ENCODE measurements at places on chromosomes 6 and 20.

DNA sequence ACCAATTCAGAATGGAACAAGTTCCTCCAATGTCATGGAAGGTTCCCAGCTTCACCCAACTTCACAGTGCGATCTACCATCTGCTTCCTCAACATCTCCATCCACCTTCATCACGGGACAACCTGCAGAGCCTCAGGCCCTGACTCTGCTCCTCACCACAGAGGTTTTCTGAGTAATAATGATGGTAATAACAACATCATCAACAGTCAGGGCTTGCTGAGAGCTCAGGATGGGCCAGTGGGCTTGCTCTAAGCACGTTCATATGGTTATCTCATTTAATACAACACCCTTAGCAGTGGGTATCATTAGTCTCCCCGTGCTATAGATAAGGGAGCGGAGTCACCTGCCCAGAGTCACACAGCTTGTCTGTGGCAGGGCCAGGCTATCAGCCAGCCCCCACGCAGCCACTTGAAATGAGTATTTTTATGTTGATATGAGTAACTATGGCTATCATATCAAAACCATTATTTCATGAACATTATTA lies 38.6 kb downstream of the PREX1 start:
- peak; percentile 51 for DNase-seq

DNA sequence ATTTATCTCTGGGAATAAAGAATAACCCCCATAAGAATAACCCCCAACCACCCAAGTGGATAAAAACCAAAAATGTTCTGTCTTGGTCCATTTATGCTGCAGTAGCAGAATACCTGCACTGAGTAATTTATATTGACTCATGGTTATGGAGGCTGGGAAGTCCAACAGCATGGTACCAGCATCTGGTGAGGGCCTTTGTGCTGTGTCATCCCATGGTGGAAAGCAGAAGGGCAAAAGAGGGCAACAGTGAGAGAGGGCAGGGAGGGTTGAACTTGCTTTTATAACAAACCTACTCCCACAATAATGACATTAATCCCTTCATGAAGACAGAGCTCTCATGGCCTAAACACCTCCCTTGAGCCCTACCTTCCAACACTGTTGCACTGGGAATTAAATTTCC lies 133.7 kb downstream of the ERMARD start:
- DNase-seq: no peak

GRCh38 chr6:154458565-154459470 lies 51.7 kb downstream of the CNKSR3 start:
- no peak for DNase-seq

- no peak for DNase-seq
Observed at GRCh38 chr6:44086931-44087574, 40.2 kb downstream of the MRPL14 start.

DNA sequence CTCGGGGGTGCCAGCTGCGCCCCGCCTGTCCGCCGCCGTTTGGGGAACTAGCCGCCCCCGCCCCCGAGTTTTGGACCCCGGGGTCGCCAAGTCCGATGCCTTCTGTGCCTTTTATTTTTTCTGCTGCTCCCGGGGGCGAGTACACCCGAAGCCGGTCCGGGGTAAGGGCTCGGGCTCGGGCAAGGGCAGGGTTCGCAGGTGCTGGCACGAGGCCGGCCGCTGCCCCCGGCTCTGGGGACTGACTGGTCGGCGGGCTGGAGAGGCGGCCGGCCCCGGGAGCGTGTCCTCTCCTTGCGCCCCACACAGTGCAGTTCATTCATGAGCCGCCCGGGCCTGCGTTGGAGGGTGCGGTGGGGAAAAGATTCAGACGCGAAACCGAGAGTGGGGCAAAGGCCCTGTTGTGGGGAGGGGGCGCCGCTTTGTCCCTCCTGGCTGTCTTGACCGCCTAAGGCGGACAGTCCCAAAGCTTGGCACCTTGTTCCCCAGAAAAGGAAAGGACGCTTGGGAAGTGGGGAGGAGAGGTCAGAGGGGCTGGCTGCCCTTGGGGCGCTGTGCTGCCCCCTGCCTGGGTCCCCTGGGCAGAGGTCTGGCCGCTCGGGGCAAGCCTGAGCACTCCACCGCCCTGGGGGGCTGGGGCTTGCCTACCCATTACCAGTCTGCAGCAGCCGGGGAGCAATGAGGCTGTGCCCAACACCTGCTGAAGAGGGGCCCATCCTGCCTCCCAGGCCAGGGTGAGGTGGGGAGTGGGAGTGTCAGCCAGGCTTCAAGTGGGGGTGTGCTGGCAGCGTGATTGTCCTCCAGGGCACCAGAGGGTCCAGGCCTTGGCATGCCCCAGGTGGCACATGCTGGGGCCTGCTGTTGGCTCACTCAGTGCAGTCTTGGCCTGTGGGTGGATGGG lies 915 bp downstream of the TMEM63B start:
- DNase-seq: peak; percentile 6

DNA sequence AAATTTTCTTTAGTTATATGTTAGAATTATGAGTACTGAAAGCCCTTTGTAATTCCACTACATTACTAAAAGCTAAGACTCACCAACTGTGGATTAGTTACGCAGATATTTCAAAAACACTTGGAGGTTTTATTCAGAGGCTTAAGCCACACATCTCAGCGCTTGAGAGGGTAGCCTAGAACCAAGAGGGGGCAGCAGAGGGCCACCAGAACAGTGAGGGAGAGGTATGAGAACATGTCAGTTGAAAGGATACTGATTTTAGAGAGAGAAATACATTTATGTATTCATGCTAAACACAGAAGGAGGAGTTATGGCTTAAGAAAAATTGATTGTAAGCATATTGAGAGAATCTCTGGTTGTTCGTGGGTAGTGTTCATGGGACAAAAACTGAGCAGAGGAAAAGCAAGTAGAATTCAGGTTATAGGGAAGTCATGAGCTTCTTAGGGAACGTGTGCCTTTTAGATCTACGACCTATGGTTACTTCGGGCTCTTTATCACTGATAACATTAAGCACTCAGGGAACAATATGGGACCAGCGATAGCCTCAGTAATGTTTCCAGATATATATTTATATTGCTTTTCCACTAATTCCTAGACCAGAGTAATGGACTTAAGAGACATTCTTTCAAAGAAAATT lies 20.4 kb upstream of the SERINC1 start:
- peak; percentile 43 for DNase-seq

- no peak for DNase-seq
Observed at GRCh38 chr6:109662192-109662591, 28.8 kb downstream of the AK9 start.

- DNase-seq: no peak
Observed at GRCh38 chr6:2914318-2914660, 11.2 kb upstream of the SERPINB9 start.

DNA sequence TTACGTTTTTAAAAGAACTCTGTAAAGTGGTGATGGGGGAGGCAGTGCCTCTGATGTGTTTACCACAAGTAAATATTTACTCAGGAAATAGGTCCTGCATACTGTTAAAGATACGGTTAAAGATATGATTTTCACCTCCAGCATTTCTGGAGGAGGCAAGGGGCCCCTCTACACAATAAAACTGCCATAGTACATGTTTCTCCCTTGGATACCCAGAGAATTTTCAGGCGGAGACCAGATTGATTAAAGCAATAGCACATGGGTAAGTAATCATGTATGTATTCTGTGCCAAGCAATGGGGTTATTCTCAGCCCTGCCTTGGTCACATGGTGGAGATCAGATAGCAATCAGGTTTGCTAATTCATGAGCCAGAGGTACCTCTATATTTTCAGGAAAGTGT lies 9.6 kb downstream of the RIPOR2 start:
- DNase-seq: no peak

DNA sequence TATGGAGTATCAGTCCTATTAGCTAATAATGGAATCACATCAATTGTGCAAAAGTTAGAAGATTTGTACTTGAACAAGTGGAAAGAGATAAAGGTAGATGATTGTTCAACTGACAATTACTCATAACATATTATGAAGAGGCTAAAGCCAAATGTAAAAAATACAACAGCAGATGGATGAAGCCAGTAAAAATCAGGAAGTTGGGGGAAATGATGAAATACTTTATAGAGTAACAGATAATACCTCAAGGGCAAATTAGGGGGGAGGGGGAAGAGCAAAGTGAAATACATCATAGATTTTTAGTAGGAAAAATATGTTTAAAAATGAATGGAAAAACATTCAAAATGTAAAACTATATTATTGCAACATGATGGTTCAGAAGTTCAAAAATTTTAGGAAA lies 114.0 kb downstream of the PDSS2 start:
- no peak for DNase-seq

- DNase-seq: no peak
Observed at GRCh38 chr20:61629602-61630390, 377.7 kb downstream of the CDH4 start.

- DNase-seq: no peak
Observed at GRCh38 chr20:50312002-50312681, 121.5 kb downstream of the CEBPB start.

GRCh38 chr6:63640062-63640461 lies 4.5 kb downstream of the PHF3 start:
- no peak for DNase-seq

GRCh38 chr6:107692351-107692750 lies 131.8 kb downstream of the SCML4 start:
- DNase-seq: no peak

- no peak for DNase-seq
Observed at GRCh38 chr20:50487397-50487796, 22.8 kb upstream of the PTPN1 start.

DNA sequence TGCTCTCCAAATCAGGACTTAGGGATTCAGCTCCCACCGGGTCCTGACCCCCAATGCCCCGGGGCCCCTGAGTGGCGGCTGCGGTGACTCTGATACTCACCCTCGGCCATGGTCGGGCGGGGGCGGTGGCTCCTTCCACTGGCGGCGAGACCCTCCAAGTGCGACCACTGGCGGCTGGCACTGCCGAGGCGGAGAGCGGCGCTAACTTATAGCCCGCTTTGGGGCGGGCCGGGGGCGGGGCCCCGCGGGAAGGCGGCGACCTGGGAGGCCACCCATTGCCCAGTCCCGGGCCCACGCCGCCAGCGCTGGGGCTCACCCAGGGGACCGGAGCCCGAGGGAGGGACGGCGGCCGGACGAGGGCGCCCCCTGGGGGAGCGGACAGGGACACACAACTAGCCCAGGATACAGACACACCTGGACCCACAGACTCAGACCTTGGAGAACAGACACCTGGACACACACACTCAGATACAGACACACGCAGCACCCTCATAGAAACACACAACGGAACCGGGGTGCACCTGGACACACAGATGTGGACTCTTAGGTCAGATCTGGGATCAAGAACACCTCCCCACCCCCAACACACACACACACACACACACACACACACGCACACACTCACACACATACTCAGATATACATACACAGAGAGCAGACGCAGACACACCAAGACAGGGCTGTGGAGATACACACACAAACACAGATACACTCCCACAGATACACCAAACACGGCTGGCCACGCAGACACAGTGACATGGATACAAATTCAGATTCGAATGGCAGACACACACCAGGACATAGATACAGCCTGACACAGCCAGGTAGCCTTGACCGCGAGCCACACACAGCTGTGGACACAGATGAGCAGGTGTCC lies at the start of gene TGM2:
TSS of gene TGM2 (minus strand) at position 182 of the 877 bp plus-strand sequence. CDS start at position 110, 72 bp downstream.
- peak; percentile 11 for DNase-seq

DNA sequence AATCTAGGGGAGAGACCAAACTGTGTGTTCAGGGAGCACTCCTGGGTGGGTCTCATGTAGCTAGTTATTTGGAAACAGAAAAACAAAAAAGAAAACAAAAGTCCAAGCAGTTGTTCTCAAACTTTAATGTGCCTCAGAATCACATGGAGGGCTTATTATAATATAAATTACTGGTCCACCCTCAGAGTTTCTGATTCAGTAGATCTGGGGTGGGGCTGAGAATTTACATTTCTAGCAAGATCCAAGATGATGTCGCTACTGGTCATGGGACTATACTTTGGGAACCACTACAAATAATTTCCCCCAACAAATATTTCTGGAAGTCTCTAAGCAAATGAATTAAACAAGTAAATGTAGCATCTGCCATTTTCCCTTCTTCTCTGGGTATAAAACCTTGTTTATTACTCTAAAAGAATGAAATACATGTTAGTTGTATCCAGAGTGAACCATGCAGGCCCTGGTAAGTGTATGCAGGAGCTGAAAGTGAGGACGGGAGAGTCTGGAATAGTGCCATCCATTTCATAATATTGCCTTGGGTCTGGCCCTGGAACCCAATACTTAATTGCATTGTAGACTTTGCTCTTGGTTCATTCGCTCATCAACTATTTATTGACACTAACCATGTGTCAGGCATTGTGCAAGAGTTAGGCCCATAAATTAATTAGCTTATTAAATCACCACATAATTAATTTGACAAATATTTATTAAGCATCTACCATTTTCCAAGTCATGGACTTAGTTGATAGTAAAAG lies 490.8 kb downstream of the EPM2A start:
- no peak for DNase-seq

GRCh38 chr6:101668496-101669030 lies 275.1 kb downstream of the GRIK2 start:
- no peak for DNase-seq

DNA sequence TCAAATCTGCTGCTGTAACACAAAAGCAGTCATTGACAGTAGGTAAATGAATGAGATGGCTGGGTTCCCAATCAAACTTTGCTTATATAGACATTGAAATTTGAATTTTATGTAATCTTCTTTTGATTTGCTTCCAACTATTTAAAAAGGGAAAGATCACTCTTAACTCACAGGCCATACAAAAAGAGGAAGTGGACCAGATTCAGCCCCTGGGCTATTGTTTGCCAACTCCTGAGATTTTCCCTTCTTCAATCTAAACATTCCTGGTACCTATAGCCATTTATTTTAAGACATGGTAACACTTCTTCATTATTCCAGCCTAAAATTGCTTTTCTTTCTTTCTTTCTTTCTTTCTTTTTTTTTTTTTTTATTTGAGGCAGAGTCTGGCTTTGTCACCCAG lies 260.6 kb downstream of the TFAP2A start:
- no peak for DNase-seq

GRCh38 chr6:122609881-122610689 lies at the start of gene PKIB:
Gene PKIB (plus strand): TSS chr6:122610405. CDS start chr6:122717795, 107,390 bp downstream.
- peak; percentile 15 for DNase-seq

DNA sequence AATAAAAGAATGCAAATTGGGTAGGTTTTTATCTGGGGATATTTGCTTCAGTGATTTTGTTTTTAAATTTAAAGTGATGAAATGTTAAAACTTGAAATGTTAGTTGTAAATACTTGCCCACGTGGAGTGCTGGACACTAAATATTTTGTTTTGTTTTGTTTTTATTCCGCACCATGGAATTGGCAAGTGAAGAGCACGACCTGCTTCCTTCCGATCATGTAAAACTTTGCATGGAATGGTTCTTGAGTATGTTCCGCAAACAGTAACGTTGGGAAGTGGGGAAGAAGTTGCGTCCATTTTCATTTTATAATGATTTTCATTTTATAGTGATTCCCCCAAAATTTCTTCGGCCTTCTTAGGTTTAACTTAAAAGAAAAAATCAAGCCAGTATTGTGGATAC lies 765 bp downstream of the IRAK1BP1 start:
- DNase-seq: no peak
